ENCODE measurements at places on chromosomes 11 and 22.

- no peak for DNase-seq
Measured at GRCh38 chr11:106765469-106766258, 252.6 kb downstream of the GUCY1A2 start.

DNA sequence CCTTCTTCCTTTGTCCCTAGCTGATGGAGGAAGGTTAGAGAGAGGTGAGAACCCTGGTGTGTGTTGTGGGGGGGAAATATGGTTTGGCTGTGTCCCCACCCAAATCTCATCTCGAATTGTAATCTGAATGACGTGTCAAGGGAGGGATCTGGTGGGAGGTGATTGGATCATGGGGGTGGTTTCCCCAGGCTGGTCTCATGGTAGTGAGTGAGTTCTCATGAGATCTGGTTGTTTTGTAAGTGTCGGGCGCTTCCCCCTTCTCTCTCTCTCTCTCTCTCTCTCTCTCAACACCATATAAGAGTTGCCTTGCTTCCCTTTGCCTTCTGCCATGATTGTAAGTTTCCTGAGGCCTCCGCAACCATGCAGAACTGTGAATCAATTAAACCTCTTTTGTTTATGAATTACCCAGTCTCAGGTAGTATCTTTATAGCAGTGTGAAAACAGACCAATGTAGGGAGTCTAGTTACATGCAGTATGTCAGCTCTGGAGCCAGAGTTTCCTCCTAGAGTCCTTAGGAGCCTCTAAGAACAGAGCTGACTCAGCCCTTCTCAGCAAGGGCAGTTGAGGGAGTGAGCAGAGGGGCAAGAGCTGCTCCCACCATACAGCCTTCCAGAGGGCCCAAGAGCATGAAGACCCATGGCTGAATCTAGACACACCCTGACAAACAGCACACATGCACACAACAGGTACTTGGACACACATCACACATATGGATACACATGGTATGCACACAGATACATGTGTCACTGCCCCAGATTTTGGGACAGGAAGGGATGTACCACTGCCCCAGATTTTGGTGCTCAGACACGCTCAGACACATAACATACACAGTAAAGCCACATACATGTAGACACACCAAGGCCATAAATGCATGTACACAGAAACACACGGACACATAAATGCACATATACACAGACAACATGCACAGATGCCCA lies 12.9 kb upstream of the LRRC32 start:
- no peak for DNase-seq

- DNase-seq = no peak
Measured at GRCh38 chr22:46479046-46479445, 58.4 kb downstream of the CELSR1 start.

DNA sequence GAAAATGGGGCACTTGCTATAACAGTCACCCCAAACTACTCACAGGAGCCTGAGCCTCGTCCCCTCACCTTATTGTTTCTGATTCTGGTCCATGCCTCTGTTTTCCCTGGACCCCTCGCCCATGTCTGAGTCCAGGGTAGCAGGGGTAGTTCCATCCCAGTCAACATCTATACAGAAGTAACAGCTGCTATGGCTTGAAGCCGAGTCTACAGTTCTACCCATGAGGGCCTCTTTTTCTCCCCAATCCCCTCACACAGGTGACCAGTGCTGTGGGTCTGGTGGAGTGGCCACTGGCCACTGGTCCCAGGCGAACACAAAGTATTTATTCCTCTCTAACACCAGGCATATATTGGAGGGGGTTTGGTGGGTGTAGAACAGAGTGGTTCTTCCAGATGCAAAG lies 116.4 kb downstream of the ZNF280B start:
- no peak for DNase-seq

GRCh38 chr11:117020869-117021564 lies 77.2 kb downstream of the SIK3 start:
- DNase-seq = no peak

DNA sequence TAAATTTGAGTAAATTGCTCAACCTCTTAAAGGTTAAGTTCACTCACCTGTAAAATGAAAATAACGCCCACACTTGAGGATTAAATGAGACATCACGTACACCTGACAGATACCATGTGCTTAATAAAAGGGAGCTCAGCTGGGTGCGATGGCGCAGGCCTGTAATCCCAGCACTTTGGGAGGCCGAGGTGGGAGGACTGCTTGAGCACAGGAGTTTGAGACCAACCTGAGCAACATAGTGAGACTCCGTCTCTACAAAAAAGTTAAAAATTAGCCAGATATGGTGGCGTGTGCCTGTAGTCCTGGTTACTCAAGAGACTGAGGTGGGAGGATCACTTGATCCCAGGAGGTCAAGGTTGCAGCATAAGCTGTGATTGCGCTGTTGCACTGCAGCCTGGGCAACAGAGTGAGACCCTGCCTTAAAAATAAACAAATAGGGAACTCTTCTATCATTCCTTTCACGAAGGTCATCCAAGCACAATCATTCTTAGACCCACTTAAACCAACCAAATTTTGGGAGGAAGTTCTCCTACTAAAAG lies 134.1 kb downstream of the BBOX1 start:
- DNase-seq = no peak

GRCh38 chr11:45037434-45038005 lies 86.8 kb upstream of the TP53I11 start:
- DNase-seq = no peak

GRCh38 chr11:64621283-64622019 lies 30.4 kb downstream of the SLC22A12 start:
- no peak for DNase-seq

- DNase-seq = no peak
Measured at GRCh38 chr11:94183886-94184264, 55.2 kb downstream of the PANX1 start.

- DNase-seq = no peak
Measured at GRCh38 chr22:47071078-47071806, 308.8 kb downstream of the TBC1D22A start.
